ENCODE measurements at places on chromosomes 4 and X.

DNA sequence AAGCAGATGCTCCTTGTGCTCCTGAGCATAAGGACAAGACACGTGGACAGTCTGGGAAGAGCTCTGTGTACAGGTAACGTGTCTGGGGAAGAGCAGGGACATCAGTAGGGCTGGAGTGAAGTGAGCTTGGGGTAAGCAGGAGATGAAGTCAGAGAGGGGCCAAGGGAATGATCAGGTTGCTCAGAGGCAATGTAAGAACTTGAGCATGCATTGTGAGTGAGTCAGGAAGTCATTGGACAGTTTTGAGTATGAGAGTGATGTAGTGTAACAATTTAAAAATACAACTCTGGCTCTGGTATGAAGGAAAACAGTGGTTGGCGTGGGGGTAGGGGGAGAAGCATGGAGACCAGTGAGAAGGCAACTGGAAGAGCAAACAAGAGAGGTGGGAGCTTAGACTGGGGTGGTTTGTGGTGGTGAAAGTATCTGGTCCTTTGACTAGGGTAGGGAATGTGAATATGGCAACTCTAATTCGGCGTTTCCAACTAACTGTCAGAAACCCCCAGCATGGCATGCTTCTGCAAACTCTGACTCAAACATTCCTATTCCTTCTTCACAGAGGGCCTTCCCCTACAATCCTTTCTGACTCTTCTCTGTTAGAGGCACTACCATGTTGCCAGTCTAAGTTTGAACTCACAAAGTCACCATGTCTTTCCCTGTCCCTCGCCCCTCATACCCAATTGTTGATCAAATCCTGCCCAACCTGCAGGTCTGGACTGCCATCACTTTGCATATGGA lies 57.2 kb downstream of the STBD1 start:
- no peak for DNase-seq

- no peak for DNase-seq
Measured at GRCh38 chr4:4825431-4825830, 34.0 kb upstream of the MSX1 start.

GRCh38 chr4:176549161-176549865 lies 229.5 kb downstream of the SPCS3 start:
- no peak for DNase-seq

DNA sequence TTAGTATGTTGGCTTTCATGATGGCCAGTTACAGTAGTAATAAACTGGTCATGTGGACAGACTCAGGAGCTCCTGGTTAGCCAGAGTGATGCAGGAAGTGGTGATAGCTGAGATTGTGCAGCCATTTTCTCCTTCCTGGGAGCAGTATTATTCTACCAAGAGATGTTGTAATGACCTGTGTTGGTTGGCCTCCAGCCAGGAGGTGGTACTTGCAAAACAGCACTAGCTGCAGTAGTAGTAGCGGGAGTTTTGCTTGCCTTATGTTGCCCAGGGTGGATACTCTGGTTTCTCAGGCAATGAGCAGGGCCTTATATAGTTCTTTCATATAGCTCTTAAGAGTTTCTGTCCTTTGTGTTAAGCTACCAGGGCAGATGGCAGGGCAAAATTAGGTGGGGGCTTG lies 998.8 kb downstream of the GLUD2 start:
- no peak for DNase-seq

GRCh38 chr4:68079928-68080327 lies 49.7 kb downstream of the TMPRSS11F start:
- DNase-seq, result no peak

DNA sequence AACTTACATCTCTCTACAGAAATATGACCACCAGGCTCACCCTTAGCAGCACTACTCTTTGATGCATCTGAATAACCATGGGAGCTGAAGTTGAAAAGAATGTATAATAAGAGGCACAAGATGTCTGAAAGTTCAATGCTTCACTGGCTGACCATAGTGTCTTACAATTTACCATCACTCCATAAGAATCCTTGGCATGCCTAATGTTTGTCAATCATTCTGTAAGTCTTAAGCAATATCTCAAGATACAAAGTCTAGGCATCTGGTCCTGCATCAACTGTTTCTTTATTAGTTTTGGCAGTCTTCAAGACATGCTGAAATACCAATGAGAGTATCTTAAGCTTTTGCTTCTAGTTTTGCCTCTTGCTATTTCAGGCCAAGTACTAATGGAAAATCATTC lies 755.5 kb downstream of the STIM2 start:
- no peak for DNase-seq

- DNase-seq, result no peak
Measured at GRCh38 chrX:153967536-153968224, 3.9 kb downstream of the HCFC1 start.

- DNase-seq, result no peak
Measured at GRCh38 chrX:37847733-37848197, 394 bp upstream of the DYNLT3 start.

DNA sequence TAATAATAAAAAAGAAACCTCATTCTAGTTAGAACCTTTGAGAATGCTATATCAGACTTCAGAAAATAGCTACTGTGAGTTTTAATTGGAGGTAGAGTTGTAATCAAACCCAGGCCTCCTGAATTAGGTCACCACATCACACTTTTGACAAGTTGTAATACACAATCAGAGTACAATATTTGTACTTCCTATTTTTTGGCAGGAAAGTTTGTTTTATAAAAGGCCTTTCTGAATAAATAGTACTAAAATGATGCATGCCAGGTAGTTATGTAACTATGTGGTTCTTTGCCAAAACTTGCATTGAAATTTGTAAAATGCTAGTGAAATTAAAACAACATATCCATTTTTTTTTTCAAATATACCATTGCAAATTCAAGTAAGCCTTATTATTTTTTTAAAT lies 26.8 kb downstream of the ADH7 start:
- DNase-seq, result no peak

DNA sequence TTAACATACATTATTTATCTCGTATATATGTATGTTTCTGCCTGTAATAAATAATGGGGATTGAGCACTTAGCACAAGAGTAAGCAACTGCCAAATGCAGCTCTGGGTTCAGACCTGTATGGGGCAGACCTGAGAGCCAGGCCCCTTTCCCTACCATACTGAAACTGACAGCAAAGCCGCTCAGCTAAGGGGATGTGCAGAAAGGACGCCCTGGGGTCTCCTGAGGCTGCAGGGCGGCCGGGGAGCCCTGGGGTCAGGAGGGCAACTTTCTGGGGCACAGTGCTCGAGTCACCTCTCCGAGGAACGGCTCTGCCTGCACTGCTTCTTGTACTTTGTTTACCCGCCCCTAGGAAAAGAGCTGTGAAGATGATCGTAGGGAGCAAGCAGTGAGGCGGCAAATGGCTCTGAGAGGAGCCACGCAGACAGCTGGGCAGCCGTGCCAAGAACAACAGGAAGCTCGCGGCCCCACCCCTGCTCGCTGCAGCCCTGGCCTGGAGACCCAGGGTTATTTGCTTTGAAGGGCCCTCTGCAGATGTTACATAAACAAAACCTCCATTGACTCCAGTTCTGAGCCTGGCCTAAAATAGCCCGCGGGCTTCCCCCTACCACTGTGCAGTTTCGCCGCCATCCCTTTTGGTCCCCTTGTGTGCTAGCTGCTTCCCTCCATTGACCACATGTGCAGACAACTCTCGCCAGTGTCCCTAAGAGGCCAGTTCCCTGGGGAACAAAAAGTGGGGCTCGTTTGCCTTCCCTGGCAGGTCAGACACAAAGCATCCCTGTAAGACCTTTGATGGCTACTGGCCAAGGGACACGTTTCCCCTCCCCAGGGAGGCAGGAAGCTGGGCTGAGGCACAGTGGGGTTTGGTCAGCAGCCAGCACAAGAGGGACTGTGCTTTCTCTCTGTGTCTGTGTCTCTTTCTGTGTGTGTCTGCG lies 111.3 kb upstream of the LNX1 start:
- peak; percentile 24 for DNase-seq

GRCh38 chr4:29467044-29467717 lies 1253.0 kb upstream of the PCDH7 start:
- no peak for DNase-seq

GRCh38 chrX:73562984-73563737 lies at the start of gene CHIC1:
TSS of gene CHIC1 (plus strand) at chrX:73563197. CDS start at chrX:73563285, 88 bp downstream.
- peak; percentile 79 for DNase-seq

- no peak for DNase-seq
Measured at GRCh38 chr4:74127745-74128144, 28.8 kb upstream of the CXCL2 start.

GRCh38 chr4:338759-339097 lies 1.1 kb downstream of the ZNF141 start:
- DNase-seq, result peak; percentile 1

- peak; percentile 69 for DNase-seq
Measured at GRCh38 chr4:168841000-168841671, 168.9 kb downstream of the CBR4 start.

DNA sequence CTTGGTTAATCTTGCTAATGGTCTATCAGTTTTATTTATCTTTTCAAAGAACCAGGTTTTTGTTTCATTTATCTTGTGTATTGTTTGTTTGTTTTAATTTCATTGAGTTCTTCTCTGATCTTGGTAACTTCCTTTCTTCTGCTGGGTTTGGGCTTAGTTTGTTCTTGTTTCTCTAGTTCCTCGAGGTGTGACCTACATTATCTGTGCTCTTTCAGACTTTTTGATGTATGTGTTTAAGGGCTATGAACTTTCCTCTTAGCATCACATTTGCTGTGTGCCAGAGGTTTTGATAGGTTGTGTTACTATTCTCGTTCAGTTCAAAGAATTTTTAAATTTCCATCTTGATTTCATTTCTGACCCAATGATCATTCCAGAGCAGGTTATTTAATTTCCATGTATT lies 365.4 kb upstream of the GATB start:
- DNase-seq, result no peak

DNA sequence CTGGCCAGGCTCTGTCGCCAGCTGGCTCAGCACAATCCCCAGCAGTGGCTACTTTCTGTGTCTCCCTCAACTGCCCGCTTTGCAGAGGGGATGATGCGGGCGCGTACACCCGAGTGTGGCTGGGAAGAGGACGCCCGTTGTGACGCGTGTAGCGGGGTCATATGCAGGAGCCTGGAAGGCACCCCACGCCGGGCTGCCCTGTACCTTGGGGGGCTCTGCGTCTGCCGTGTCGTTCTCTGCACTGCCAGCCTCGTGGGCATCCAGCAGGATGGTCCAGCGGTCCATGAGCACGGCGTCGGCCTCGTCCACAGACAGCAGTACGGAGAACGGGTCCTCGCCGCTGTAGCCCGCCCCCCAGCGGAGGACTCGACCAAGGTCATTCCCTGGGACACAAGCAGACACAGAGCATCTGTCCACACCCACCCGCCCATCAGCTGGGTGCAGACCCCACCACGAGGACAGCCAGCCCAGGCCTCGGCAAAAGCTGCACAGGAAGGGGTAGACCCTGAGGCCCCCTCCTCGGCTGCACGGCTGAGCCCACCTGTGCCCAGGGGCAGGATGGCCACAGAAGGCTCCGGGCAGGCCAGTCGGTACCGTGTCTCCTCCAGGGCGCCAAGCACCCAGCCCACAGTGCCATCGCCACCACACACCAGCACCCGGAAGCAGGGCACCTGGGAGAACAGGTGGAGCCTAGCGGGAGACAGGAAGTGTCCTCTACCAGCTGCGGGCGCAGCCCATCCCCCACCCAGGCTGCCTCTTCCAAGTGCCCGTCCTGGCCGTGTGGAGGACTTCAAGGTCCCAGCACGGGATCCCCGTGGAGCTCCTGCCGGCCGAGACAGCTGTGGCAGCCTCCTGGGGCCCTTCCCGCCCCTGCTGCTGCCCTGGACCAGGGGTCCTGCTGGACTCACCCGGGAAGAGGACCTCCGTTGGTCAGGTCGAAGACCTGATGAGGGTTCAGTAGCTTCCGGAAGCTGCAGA lies 10.8 kb downstream of the DGKQ start:
- no peak for DNase-seq

GRCh38 chrX:41275661-41276609 lies 58.0 kb upstream of the DDX3X start:
- peak; percentile 73 for DNase-seq

DNA sequence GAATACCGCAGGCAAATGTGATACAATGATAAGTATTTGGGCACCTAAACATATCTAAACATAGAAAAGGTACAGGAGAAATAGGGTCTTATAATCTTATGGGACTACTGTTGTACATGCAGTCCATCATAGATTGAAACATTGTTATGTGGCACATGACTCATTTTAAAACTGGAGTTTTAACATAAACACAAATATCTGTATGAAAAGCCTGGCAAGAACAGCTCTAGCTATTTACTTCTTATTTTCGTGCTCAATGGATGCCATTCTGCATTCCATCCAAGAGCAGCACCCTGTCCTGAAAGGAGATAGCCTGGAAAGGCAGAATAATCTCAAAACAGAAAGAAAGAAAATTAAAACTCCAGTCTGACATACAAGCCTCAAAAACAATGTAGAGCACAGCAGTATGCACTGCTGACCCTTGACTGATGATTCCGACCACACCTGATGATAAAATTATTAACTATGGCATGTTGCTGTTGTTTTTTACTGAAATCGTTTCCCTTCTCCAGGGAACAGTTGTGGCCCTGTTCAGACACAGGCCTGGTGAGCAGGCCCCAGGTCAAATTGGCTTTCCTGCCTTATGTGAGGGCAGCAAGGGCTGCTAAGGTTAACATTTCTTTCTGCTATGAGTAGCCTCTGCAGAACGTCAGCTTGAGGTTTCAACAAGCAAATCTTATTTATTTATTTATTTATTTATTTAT lies 152.7 kb downstream of the APBB2 start:
- no peak for DNase-seq

GRCh38 chr4:61549336-61549735 lies 349.2 kb downstream of the ADGRL3 start:
- no peak for DNase-seq

GRCh38 chr4:83828601-83829000 lies 292.7 kb downstream of the GPAT3 start:
- DNase-seq, result no peak

- no peak for DNase-seq
Measured at GRCh38 chr4:38004887-38005286, 44.7 kb downstream of the PTTG2 start.

- no peak for DNase-seq
Measured at GRCh38 chr4:5952286-5952974, 59.5 kb upstream of the CRMP1 start.

GRCh38 chr4:113112338-113112978 lies 63.0 kb downstream of the ANK2 start:
- no peak for DNase-seq

DNA sequence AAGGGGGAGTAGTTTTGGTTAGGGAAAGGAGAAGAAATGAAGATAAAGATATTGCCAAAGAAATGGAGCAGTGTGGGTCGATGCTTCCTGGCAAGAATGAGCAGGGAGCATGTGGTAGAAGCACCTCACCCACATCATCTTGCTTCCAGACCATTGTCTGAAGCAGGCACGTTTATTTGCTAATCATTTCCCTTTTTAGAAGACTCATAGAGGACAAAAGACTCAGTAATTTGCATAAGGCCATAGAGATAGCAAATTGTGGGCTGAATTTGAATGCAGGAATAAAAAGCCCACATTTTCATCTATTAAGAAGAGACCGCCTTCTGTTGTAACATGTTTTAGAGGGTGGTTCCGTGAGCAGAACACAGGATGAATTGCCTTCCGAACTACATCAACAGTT lies 275.2 kb upstream of the FAT4 start:
- no peak for DNase-seq

Data from G401 (cell line).